Endothelial cell of umbilical vein (primary cell): ENCODE measurements at places on chromosomes 12 and 14. TPM values are rescaled to one million over a fixed set of nuclear protein-coding genes. Genes with fewer than 3 reads are reported as not detected.

GRCh38 chr14:95221531-95221930 is 64.2 kb upstream of the DICER1 start:
- no peaks in the 10 kb centered on the region for H3K27me3 ChIP-seq
- no peak for DNase-seq
- no peak overlapping the region for H3K4me3 ChIP-seq
- H3K36me3 ChIP-seq: no peaks in the 10 kb centered on the region
- no peak overlapping the region for H3K27ac ChIP-seq

LRTM2 gene
- polyA plus RNA-seq: not detected in 2 replicates

GRCh38 chr12:22802883-22803630 is 178.1 kb downstream of the ETNK1 start:
- no peaks in the 10 kb centered on the region for H3K27me3 ChIP-seq
- H3K27ac ChIP-seq: no peak overlapping the region
- no peaks in the 10 kb centered on the region for H3K36me3 ChIP-seq
- no peak for DNase-seq
- no peaks in the 10 kb centered on the region for H3K4me1 ChIP-seq
- no peak overlapping the region for H3K4me3 ChIP-seq

GRCh38 chr12:58314610-58315009 is 373.2 kb downstream of the ATP23 start:
- H3K27ac ChIP-seq: no peak overlapping the region
- DNase-seq: peak; percentile 41
- H3K4me1 ChIP-seq: peaks cover 46% of the 10 kb centered on the region
- H3K36me3 ChIP-seq: no peaks in the 10 kb centered on the region
- no peaks in the 10 kb centered on the region for H3K27me3 ChIP-seq

GRCh38 chr12:76529226-76529918 is 30.2 kb downstream of the OSBPL8 start:
- H3K27ac ChIP-seq: no peak overlapping the region
- H3K36me3 ChIP-seq: no peaks in the 10 kb centered on the region
- no peaks in the 10 kb centered on the region for H3K27me3 ChIP-seq
- H3K4me1 ChIP-seq: no peaks in the 10 kb centered on the region

SPX gene
- polyA plus RNA-seq: 0.06 TPM in 1 of 2 replicates, not detected in the other

DNA sequence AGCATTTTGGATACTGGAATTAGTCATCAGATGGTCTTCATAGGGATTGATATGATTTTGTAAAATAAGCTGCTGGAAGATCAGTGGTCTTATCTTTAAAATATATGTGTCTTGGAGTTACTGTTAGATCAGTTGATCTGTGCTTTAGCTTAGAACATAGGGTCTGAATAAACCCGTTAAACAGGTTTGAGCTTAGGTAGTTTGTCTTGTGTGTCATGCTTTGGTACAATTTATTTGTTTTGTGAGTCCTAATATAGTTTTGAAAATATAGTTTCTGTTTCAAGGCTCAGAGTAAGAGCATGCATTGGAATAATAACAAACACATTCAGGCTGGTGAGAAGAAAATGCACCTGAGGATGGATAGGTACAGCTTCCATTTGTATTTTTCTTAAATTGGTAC is 505.0 kb downstream of the SLC16A7 start:
- no peak overlapping the region for H3K4me3 ChIP-seq
- DNase-seq: no peak
- no peaks in the 10 kb centered on the region for H3K36me3 ChIP-seq
- H3K27ac ChIP-seq: no peak overlapping the region

FOXN4 gene
- polyA plus RNA-seq: not detected in 2 replicates
